ENCODE measurements at places on chromosomes 3 and 15. TPM values are rescaled to one million over a fixed set of nuclear protein-coding genes. Genes with fewer than 3 reads are reported as not detected.

SGO1 gene
- 42.4 TPM for total RNA-seq

A4GNT gene
- total RNA-seq, result not detected

CFAP44 gene
- 6.9 TPM for total RNA-seq

GRCh38 chr15:99359769-99360168 lies 108.5 kb downstream of the LRRC28 start:
- no peak overlapping the region for H3K27ac ChIP-seq
- peaks cover 12% of the 10 kb centered on the region for H3K36me3 ChIP-seq
- peaks cover 11% of the 10 kb centered on the region for H3K4me1 ChIP-seq
- DNase-seq, result no peak

Data from activated CD4-positive, alpha-beta T cell treated with anti-CD3 and anti-CD28 coated beads, Interleukin-2, amount 10 ng/mL, durations not matched to agents 7 days and 5 days (primary cell).